ENCODE measurements at places on chromosomes 12 and 14.

DNA sequence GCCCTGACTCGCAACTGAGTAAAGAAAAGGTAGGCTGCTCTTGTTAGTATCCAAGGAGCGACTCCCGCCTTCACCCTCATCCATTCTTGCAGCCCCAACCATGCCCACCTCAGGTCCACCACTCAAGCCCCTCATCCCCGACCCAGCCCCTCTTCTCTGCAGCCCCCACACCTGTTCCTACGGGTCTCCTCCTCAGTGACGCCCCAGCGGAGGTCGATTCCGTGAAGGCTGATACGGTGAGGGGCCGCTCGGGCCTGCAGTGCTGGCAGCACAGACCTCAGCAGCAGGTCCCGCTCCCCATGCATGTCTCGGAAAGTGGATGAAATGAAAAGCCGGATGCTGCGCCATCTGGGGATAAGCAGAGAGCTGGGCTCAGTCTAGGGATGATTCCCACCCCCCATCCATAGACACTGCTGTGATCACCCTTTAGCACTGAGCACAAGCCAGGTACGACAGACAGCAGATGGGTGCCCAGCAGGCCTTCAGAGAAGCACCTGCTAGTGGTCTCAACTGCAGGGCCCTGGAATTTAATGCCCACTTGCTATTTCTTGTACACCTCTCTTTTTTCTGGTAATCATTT is 26.9 kb downstream of the TEP1 start:
- no peak for DNase-seq

GRCh38 chr14:105483300-105484068 is 3.2 kb upstream of the CRIP1 start:
- DNase-seq, result peak; percentile 80

GRCh38 chr12:122394626-122395194 is 27.8 kb downstream of the CLIP1 start:
- no peak for DNase-seq

GRCh38 chr14:61217516-61217915 is 63.6 kb downstream of the TMEM30B start:
- DNase-seq, result no peak

DNA sequence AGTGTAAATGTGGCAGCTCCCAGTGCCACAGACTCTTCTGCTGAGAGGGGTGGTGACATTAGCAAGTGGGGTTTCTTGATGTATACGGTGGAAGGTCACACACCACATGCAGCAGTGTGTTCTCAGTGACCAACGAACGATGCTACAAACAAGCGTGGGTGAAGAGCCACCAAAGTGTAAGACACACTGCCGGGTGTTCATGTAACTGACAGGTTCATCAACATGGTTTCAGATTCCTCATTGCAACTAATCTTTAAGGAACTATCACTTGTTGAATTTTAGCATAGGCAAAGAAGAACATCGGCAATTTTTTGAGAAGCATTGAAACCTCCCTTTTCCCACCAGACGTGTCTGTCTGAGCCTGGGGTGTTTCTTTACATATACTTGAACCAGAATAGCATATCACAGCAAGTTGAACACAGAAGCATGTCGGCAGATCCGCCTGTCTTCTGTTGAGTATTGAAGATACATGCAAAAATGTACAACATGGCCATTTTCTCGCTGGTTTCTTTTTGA is 58.8 kb downstream of the PPP2R5C start:
- no peak for DNase-seq

- no peak for DNase-seq
Observed at GRCh38 chr12:117119592-117120198, 20.5 kb upstream of the TESC start.

DNA sequence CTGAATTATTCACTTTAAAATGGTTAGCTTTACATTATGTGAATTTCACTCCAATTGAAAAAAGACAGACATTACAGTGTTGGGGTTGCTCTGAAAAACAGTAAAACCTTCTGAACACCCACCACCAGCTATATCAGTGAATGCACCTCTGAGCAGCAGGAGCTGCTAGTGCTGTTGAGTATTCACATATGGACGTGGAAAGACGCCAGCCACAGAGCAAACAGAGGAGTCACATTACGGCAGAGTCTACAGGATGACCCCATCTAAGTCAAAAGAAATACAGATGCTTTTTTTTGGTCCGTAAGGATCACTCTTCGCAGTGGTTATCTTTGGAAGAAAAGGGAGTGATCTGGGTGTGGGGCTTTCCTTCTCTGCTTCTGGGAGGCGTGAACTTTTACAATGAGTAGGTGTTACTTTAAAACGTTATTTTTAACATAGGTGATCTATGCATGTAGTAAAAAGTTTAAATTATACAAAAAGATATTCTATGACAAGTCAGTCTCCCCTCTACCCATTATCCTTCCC is 4.5 kb downstream of the HVCN1 start:
- DNase-seq, result no peak

GRCh38 chr12:3681595-3682061 is 71.3 kb downstream of the CRACR2A start:
- no peak for DNase-seq

DNA sequence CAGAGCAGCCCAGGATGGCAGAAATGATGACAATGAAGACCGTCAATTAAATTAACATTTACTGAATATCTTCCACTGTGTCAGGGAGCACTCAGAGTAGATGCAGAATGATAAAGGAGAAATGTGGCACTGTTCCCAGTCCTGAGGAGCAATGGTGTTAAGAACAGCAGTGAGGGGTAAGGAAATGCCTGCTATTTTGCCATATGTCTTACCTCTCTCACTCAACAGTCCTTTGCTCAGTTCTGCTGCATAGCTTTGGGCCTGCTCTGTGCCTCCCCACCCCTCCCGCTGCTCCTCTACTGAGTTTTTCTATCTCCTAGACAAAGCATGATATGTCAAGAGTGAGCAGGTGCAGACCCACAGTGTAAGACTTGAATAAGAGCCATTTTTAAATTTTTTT is 318.8 kb downstream of the NAV3 start:
- no peak for DNase-seq

GRCh38 chr14:32565256-32565655 is 236.2 kb downstream of the AKAP6 start:
- DNase-seq, result no peak

DNA sequence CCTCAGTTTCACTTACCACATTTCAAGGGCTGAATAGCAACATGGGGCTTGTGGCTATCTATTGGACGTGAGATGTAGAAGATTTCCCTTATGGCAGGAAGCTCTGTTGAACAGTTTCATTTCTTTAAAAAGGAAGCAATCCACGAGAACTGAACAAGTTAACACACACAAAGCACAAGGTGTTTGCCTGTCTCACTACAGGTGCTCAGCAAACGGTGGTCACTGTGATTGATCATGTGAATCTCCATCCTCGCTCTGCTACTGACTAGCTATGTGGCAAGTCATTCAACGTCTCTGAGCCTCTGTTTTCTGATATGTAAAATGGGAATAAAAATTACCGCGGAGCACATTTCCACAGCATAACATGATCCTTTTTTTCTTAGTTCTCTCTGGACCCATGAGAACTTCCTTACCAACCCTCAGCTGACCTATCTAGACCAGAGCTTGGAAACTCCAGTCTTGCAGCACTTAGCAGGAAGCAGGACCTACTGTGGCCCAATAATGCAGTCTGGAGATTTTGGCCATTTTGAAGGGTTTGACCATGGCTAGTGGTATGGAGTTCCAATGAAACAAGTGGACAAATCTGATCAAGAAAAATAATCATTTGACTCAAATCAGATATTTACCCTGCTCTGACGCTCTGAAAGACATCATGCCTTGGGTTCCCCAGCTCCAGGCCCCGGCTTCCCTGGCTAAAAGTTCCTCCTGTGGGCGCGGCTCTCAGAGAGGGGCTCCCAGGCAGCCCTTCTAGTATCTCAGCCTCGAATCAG is 278.8 kb downstream of the ZFP36L1 start:
- no peak for DNase-seq

DNA sequence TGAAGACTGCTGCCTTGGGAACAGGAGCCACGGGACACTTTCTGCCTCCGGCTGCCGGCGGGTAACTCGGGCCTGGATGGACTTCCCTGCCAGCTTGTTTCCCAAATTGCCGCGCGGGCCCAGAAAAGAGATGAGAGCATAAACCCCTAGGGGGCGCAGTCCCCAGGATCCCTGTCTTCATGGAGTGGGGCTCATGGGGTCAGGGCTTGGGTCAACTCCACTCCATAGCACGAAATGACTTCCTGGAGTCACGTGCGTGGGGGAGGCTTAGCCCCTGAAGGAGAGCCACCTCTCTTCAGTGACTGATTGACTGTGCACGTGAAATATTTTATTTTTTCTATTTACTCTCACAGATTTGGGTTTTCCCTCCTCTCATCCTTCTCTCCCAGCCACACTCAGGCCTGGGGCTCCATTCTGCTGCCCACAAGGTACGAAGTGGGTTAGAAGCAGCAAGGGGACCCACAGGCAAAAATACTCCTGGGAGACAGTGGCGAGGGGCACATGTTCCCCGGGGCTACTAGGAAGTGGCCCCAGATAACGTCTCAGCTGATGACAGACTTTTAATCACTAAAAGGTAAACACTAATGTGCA is 10.0 kb downstream of the PGF start:
- peak; percentile 79 for DNase-seq

DNA sequence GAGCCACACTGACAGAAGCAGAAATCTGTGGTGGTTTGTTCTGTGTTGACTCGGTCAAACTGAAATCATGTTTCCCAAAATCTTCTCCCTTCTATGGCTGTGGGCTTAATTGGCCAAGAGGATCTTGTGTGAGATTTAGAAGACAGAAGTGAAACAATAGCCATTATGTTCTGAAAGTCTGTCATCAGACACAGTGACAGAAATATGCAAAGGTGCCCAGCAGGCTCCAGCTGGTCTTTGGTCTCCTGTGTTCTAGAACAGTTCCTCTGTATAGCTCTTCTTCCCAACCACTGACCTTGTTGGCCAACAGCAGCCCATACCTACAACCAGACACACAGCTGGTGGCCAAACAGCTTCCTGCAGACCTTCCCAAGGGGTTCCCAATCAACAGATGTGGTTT is 25.0 kb upstream of the COCH start:
- no peak for DNase-seq

DNA sequence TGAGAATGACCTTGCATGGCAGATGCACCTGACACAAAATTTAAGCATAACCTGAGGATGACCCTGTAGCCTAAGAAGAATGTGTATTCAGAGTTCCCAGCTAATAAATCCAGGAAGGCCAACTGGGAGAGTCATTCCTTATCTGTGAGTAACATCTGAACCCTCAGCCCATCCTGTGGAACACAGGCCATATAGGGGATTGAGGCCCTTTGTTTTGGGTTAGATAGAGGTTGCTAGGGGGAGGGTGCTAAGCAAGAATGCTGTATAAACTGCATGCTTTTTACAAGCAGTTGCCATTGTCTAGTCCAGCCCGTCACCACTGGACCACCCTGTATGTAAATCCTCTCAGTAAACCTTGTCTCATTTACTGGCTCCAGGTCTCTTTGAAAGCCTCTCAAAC is 77.0 kb downstream of the BICD1 start:
- DNase-seq, result no peak

DNA sequence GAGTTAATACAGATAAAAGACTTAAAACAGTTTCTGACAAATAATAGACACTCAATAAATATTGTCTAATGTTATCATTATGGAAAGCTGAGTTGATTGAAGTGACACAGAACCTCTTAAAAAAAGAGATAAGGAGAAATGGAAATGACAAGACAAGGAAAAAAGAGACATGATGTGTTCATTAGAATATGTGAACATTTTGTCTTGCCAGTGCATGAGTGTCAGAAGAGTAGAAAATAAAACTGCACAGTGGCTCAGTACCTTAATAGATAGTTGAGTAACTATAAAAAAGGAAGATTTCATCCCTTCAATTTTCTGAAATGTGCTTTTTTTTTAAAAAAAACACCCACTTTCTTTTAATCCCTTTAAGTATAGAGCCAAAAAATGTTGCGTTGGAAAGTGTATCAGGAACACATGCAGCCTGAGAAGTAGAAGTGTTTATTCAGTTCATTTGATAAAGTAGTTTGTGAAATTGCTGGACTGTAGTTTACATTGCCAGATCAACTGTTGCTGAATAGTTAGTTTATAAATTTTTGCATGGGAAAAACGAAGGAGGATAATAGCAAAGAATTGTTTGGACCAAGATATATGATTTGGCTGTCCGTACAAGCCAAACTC is 56.6 kb upstream of the ACSS3 start:
- no peak for DNase-seq

GRCh38 chr12:25502596-25502995 is 50.5 kb downstream of the LMNTD1 start:
- no peak for DNase-seq

GRCh38 chr12:32705783-32706182 is 26.7 kb downstream of the DNM1L start:
- DNase-seq, result no peak

GRCh38 chr12:96239711-96240635 is 45.8 kb downstream of the ELK3 start:
- no peak for DNase-seq

GRCh38 chr14:102203382-102203781 is 63.7 kb downstream of the WDR20 start:
- no peak for DNase-seq

DNA sequence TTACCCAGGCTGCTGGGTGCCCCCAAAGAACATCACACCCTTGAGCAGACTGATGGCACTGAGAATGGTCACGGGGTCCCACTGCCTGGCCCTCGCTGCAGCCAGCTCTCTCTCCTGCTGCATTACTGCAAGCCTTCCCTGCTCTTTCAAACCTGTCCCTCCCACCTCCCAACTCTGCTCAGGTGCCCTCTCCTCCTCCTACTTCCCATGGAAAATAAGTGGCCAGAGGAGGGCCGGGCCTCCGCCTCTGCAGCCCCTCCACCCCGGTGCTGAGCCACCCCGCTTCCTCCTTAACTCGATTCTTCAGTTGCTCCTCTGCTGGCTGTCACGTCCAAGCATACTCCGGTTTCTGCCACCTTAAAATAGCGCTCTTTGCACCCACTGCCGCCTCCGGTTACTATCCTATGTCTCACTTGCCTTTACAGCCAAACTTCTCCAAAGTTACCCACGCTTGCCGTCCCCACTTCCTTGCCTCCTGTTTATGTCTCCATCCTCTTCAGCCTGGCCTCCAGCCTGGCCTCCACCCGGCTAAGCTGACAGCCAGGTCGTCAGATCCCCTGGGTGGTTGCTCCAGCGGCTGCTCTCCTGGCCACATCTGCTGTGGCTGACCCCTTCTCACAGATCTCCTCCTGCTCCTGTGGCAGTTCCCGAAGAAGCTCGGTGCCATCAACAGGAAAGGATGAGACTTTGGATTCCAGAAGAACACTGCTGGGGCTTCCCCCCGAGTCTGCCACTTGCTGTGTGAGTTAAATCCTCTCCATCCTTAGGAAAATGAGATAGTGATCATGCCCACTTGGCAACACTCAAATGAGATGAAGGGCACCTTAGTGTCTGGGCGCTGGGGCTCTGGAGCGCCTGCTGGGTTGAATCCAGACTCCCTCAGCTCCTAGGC is 7.7 kb downstream of the SMIM41 start:
- DNase-seq, result no peak

- DNase-seq, result no peak
Observed at GRCh38 chr14:78164226-78164853, 5.8 kb upstream of the NRXN3 start.

DNA sequence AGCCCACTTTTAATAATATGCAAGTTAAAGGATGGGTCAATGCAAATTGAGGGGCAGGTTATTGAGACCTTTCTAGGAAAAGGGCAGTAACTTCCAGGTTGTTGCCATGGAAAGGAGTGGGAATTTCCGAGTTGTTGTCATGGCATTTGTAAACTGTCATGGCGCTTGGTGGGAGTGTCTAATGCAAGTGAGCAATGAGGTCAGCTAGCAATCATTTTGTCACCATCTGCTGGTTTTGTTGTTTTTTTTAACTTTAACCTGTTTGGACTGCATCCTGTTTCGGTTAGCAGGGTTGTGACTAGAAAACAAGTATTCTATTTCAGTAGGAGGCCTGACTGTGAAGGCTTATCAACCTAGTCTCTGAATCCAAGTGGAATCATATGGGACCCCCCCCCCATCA is 85.8 kb upstream of the TSPAN11 start:
- no peak for DNase-seq

- no peak for DNase-seq
Observed at GRCh38 chr12:16634786-16635185, 28.8 kb upstream of the LMO3 start.
